NCI-H524 treated with DMSO at 0.1 percent for 48 hours (cell line): ENCODE measurements at places on chromosomes 6 and 20.

- no peak for DNase-seq
These were observed 83.4 kb upstream of the ASF1A start for GRCh38 chr6:118810420-118811027.

- no peak for DNase-seq
These were observed 9.2 kb downstream of the CYB5R4 start for GRCh38 chr6:83868639-83869038.

DNA sequence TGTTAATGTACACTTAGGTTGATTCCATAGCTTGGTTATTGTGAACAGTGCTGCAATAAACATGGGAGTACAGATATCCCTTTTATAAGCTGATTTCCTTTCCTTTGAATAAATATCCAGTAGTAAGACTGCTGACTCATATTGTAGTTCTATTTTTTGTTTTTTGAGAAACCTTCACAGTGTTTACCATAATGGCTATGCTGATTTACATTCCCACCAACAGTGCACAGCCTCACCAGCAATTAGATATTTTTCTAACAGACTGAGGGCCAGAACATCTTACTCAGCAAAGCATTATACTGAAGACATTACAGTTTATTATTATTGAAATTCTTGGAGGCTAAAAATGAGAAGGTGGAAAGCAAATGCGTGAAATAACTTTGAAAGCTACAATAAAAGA, 187.3 kb upstream of the HEY2 start:
- no peak for DNase-seq

DNA sequence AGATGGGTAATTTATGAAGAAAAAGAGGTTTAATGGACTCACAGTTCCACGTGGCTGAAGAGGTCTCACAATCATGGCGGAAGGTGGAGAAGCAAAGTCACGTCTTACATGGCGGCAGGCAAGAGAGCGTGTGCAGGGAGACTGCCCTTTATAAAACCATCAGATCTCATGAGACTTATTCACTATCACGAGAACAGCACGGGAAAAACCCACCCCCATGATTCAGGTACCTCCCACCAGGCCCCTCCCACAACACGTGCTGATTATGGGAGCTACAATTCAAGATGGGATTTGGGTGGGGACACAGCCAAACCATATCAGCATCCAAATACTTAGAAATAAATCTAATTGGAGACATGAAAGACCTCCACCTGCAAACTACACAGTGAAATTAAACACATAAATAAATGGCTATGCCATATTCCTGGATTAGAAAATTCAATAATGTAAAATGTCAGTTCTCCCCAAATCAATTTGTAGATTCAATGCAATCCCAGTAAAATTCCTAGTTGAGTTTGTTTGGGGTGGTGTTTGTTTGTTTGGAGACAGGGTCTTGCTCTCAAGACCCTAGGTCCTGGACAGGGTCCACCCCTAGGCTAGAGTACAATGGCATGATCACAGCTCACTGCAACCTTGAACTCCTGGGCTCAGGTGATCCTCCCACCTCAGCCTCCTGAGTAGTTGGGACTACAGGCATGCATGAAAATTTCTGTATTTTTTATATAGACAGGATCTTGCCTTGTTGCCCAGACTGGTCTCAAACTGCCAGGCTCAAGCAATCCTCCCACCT, 101.6 kb downstream of the TAF4 start:
- DNase-seq, result no peak
